ENCODE measurements at places on chromosomes 3 and 15. TPM values are rescaled to one million over a fixed set of nuclear protein-coding genes. Genes with fewer than 3 reads are reported as not detected.
A peak's percentile ranks its signal among the peaks of the same experiment; 100 is the strongest.

DNA sequence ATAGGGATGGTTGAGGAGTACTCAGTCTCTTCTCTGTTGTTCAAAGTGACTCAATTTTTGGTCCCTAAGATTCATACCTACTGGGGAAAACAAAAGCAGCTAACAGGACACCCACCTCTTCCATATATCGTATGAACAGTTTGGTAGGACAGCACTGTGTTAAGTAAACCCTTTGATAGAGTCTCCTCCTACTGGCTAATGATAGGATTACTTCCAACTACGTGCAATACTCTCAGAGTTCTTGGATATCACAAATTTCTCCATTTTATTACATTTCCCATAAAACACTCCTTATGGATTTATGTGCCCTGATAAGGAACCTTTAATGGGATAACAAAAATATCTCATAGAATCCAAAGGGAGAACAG lies 200.2 kb upstream of the GOLGA6L4 start:
- H3K36me3 ChIP-seq: no peaks in the 10 kb centered on the region
- DNase-seq: no peak
- H3K27me3 ChIP-seq: no peaks in the 10 kb centered on the region

The TLE3 gene
- total RNA-seq: 116 TPM

DNA sequence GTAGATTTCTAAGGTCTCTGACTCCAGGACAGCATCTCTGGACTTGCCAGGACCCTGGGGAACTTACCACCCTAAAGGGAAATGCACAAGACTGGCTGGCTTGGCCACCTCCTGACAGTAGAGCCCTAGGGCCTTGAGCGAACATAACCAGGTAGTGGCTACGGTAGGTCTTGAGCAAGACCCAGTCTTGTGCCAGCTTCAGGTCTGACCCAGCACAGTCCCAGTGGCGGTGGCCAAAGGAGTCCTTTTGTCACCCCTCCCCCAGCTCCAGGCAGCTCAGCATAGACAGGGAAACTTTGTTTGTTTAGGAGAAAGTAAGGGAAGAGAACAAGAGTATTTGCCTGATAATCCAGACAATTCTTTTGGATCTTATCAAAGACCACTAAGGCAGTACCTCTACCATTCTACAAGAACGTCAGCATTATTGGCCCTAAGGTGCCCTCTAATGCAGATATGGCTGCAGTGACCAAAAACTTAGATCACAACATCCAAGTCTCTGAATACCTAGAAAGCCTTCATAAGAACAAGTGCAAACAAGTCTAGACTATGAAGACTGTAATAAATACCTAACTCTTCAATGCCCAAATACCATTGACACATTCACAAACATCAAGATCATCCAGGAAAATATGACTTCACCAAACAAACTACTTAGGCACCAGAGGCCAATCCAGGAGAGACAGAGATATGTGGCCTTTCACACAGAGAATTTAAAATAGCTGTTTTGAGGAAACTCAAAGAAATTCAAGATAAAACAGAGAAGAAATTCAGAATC lies 38.7 kb upstream of the FBN1 start:
- H3K27me3 ChIP-seq: no peaks in the 10 kb centered on the region
- no peak overlapping the region for H3K27ac ChIP-seq
- H3K36me3 ChIP-seq: no peaks in the 10 kb centered on the region

- H3K36me3 ChIP-seq: no peaks in the 10 kb centered on the region
- peak within 1 kb of the TSS; percentile 92 for H3K27ac ChIP-seq
- peak within 1 kb of the TSS; percentile 91 for H3K4me3 ChIP-seq
- H3K27me3 ChIP-seq: no peaks in the 10 kb centered on the region
- peak; percentile 100 for DNase-seq
These were observed at the start of gene HDAC11 for GRCh38 chr3:13479582-13480339. Gene HDAC11, plus strand, starts transcription at chr3:13480306. Its CDS starts 42 bp downstream, at chr3:13480348.

DNA sequence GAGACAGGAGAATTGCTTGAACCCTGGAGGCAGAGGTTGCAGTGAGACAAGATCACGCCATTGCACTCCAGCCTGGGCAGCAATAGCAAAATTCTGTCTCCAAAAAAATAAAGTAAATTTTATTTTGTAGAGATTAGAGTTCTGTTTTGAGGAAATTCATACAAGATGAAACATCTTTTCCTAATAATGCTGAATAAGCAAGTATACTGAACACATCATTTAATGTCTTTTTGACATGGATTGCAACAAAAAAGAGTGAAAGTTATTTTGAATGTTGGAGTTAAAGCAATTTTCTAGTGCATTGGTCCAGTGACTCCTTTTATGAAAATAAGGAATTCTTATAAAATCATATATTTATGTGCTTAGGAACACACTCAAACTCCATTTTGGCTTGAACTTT lies 20.5 kb downstream of the LCTL start:
- no peaks in the 10 kb centered on the region for H3K27me3 ChIP-seq
- no peak for DNase-seq
- H3K27ac ChIP-seq: no peak overlapping the region

DNA sequence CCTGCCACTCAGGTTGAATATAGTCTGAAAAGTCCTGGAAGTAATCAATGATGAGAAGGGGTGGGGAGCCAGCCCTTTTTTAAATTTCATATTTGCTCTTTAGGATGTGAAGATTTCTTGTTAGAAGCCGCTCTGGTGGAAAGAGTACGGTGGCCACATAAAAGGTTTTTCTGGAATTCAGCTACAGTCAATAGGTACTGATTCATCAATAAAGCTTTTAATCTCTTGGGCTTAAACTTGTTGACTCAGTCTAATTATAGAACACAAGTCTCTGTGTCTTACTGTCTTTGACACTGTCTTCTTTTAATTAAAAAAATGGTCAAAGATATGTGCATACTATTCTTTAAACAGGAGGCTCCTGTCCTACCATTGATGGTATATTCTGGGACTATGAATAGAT lies 99.9 kb upstream of the TP63 start:
- no peaks in the 10 kb centered on the region for H3K27me3 ChIP-seq
- DNase-seq: no peak
- no peak overlapping the region for H3K4me3 ChIP-seq
- H3K36me3 ChIP-seq: no peaks in the 10 kb centered on the region
- H3K27ac ChIP-seq: no peak overlapping the region
- H3K4me1 ChIP-seq: no peaks in the 10 kb centered on the region

- H3K4me3 ChIP-seq: no peak overlapping the region
- H3K27ac ChIP-seq: peak overlapping the region; percentile 61
- peaks cover 43% of the 10 kb centered on the region for H3K36me3 ChIP-seq
- no peak for DNase-seq
- H3K4me1 ChIP-seq: peaks cover 52% of the 10 kb centered on the region
- H3K27me3 ChIP-seq: no peaks in the 10 kb centered on the region
These were observed 19.2 kb downstream of the FYCO1 start for GRCh38 chr3:45976191-45977091.

- peak within 1 kb of the TSS; percentile 86 for H3K27ac ChIP-seq
- peak within 1 kb of the TSS; percentile 79 for H3K4me3 ChIP-seq
- DNase-seq: peak; percentile 93
- H3K4me1 ChIP-seq: peaks cover 46% of the 10 kb centered on the region
- no peaks in the 10 kb centered on the region for H3K36me3 ChIP-seq
- H3K27me3 ChIP-seq: no peaks in the 10 kb centered on the region
These were observed at the start of gene SLC30A4 for GRCh38 chr15:45522328-45523165. Gene SLC30A4, minus strand, starts transcription at chr15:45522755. Its CDS starts 401 bp downstream, at chr15:45522354.

- no peak overlapping the region for H3K4me3 ChIP-seq
- DNase-seq: no peak
- no peaks in the 10 kb centered on the region for H3K27me3 ChIP-seq
- peaks cover 30% of the 10 kb centered on the region for H3K4me1 ChIP-seq
These were observed 127.5 kb downstream of the OSBPL10 start for GRCh38 chr3:31853580-31853979.

GRCh38 chr15:48423896-48424475 lies 92.8 kb downstream of the DUT start:
- no peak overlapping the region for H3K4me3 ChIP-seq
- H3K36me3 ChIP-seq: peaks cover 25% of the 10 kb centered on the region
- no peak overlapping the region for H3K27ac ChIP-seq
- no peak for DNase-seq

All from spleen (tissue), 13 donors.